ENCODE measurements at places on chromosomes 6 and 20.

DNA sequence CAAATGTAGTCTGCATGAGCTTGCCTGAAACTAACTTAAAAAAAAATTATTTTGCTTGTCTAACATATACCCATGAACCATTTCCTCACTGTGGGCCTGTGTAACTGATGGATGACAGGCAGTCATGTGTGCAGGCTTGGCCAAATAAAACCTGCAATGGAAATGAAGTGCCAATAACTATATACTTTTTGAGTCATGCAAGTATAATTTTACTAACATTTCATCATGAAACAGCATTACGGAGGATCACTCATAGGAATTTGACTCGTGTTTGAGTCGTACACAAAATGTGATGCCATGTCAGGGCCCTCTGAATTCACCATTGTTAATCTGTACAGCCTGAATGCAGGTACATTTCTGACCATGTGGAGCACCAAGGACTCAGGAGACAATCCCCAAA is 46.6 kb downstream of the HDDC2 start:
- DNase-seq, result no peak

DNA sequence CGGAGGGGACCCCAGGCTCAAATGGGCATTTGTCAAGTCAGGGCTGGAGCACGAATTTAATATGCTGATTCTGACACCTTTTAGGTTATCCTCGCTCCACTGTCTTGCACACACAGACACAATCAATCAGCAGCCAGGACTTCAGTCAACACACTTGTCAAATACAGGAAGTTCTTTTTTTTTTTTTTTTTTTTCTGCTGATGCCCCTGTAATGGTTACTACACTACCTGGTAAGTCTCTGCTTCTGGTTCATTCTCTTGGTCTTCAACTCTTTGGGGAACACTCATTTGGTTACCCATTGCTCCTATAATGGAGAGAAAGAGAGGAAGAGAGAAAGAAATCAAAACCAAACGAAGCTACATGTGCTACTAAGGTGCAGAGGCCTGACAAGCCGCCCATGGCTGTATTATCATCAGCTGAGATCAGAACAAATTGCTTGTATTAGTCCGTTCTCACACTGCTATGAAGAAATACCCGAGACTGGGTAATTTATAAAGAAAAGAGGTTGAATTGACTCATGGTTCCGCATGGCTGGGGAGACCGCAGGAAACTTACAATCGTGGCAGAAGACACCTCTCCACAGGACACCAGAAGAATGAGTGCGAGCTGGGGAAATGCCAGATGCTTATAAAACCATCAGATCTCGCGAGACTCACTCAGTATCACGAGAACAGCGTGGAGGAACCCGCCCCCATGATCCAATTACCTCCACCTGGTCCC is 11.8 kb downstream of the BCAS1 start:
- no peak for DNase-seq

- no peak for DNase-seq
These were observed 52.5 kb upstream of the SLC22A23 start for GRCh38 chr6:3509336-3509735.

GRCh38 chr6:161561908-161562307 is 288.0 kb upstream of the AGPAT4 start:
- DNase-seq, result no peak
